ENCODE measurements at places on chromosomes 4 and X.

- no peak for DNase-seq
These were observed 110.4 kb downstream of the RPA4 start for GRCh38 chrX:96994093-96994492.

- peak; percentile 86 for DNase-seq
These were observed 110.1 kb upstream of the VEGFC start for GRCh38 chr4:176902710-176903323.

DNA sequence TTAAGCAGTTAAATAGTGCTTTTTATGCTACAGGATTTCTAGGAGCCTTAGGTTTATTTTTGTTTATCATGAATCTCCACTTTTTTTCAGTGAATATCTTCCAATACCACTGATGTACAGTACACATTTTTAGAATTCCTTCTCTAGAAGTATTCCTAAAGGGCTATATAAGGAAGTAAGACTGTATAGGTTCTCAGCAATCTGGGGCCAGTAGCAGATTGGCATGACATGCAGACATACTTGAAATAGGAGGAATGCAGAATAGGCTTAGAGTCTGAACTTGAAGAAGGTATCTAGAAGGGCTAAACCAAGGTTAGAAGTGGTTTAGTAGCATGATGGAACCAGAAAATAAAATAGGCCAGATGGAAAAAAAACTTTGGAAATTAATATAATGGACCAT lies 29.8 kb downstream of the HEPH start:
- DNase-seq, result no peak

DNA sequence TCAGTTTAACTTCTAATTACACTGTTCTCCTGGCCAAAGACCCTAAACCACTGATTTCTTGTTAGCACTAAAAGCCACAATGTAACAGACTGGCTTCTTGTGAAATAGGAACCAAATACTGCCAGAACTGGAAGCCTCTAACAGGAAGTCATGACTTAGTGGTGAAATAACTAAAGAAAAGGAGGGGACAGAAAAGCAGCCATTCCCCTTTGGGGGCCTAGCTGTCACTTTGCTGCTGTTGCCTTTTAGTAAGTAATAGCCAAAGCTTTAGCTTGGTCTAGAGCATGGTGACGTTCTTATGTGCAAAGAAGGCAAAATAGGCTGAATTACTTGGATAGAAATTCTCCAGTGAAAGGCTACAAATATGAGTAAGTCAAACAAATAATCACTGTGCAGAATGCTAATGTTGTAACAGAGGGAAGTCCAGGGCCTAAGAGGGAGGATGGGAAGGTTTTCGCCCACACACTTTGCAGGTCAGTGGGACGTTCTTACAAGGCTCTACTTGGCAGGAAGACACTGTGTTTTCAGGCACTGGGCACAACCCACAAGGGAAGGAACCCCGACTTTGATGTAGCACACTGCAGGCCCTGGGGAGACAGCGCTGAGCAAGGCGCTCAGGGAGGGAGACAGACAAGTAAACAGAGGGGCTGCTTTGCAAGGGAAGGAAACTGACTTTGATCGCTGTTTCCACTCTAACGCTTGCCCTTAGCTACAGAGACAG lies 16.7 kb downstream of the GAB3 start:
- peak; percentile 68 for DNase-seq

DNA sequence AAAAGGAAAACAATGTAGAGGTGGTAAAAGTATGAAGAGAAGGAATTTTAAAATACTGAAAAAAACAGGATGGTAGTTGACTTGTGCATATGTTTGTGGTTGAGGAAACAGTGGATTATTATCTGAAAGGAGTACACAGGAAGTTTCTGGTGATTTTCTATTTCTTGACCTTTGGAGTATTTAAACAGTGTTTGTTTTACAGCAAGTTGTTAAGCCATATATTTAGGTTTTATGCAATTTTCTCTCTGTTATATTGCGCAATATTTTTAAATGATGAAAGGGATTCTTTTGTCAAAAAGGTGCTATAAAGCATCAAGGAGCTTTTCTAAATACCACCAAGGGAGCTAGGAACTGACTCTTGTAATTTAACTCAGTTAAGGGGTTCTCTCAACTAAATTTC lies 343.1 kb upstream of the MAOA start:
- DNase-seq, result no peak

DNA sequence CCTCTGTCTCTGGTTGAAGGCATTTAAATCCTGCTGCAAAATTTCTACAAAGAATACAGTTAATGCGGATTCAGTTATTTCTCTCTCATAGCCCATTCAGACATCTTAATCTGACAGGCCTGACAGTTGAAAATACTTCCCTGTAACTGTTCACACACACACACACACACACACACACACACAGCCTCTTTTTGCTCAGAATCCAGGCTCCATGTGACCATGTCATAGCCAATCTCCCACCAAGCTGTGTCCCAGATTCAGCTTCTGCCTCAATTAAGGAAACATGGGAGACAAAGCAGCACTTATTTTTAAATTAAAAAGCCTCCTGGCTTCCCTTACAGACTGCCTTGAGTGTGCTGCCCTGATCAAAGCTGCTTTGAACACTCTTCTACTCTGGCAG lies 49.3 kb upstream of the EFHC2 start:
- no peak for DNase-seq

DNA sequence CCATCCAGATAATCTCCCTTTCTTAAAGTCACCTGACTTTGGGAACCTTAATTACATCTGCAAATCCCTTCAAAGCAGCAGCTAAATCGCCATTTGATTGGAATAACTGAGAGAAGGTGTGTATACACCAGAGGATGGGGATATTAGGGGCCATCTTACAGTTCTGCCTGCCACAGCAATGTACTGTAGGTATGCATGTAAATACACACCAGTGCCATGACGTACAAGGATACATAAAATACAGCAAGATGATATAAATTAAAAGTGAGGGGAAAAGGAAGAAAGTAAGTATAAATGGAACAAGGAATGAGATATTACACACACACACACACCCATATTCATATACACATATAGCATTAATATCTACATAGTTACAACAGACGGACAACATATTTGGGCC lies 81.2 kb downstream of the CBR4 start:
- DNase-seq, result no peak

DNA sequence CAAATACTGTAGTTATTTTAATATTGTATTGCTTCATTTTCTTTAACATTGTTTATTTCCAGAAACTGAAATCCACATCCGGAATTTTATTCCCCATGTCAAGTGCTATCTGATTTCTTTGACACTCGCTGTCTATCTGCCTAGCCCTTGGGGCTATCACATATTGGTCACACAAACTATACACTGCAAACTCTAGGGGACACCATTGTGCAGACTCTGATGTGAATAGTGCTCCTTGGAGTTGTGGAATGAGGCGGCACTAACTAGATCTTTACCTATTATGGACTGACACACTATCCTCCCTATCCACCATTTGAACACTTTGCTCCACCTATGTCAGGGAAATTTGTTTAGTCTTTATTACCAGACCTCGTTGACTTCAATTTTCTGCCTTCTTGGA lies 534.5 kb downstream of the GLUD2 start:
- DNase-seq, result peak; percentile 30

GRCh38 chrX:51569561-51569960 lies 49.2 kb downstream of the CENPVL3 start:
- peak; percentile 53 for DNase-seq

- DNase-seq, result no peak
These were observed 816.1 kb upstream of the IGFBP7 start for GRCh38 chr4:57926311-57926710.

- DNase-seq, result no peak
These were observed 32.9 kb upstream of the PRPS2 start for GRCh38 chrX:12758291-12758690.

GRCh38 chr4:8270912-8271815 lies 1.6 kb downstream of the HTRA3 start:
- no peak for DNase-seq

GRCh38 chr4:1244081-1244977 lies 4.6 kb downstream of the CTBP1 start:
- DNase-seq, result no peak

- DNase-seq, result peak; percentile 17
These were observed 886 bp downstream of the DCLK2 start for GRCh38 chr4:150079081-150079581.

- no peak for DNase-seq
These were observed 328.5 kb downstream of the PPP3CA start for GRCh38 chr4:101018836-101019235.

DNA sequence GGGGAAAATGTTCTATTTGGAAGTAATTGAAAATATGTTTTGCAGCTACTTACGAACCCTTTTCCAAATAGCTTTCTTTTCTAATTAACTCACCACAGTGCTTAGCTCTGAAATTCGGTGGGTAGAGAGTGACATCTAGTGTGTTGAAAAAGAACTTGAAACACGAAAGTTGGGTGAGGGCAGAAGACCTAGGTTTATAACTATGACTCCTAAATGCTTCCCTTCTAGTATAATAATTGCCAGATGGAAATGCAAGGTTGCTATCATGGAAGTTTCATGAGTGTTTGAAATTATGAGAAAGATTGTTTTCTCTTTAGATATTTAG lies 77.3 kb upstream of the NOCT start:
- peak; percentile 65 for DNase-seq

- no peak for DNase-seq
These were observed 95.3 kb downstream of the ZAR1 start for GRCh38 chr4:48585401-48585800.

GRCh38 chr4:94841864-94842221 lies 84.1 kb downstream of the BMPR1B start:
- DNase-seq, result no peak

- no peak for DNase-seq
These were observed 88.6 kb downstream of the CENPC start for GRCh38 chr4:67456577-67457196.

GRCh38 chr4:1900087-1900433 lies 28.9 kb downstream of the NSD2 start:
- no peak for DNase-seq

- DNase-seq, result peak; percentile 64
These were observed 183.7 kb downstream of the SPATA18 start for GRCh38 chr4:52234561-52235440.

DNA sequence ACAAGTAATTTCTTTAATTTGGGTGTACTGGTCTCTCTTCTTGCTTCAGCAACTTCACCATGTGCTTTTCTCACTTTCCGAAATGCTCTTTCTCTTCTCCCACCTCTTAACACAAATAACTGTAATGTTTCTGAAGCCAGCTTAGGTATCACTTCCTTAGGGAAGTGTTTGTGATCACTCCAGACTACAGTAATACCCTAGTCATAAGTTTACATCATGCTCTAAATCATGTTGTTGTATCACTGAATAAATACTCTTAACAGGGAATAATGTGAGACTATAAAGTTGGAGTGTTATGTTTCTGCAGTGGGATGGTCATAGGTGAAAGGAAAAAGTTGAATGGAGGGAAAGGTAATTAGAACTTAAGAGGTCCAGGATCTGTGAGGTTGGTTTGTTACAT lies 712.3 kb downstream of the C4orf33 start:
- peak; percentile 41 for DNase-seq

DNA sequence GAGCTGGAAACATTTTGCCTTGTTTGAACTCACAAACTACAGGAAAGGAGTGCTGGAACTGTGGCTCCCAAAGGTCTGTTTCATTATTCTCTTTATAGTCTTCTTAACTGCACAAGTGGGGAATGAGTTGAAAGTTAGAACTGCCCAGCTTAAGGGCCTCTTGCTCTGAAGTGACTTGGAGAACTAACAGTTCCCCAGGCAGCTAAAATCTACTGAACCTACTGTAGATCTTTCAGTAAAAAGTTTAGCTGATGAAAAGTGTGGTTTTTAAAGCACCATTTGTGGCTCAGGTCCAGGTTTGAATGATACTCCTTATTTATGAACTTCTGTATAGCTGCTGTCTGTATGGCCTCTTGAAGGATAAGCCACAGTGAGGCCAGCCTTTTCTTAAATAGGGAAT lies 353.8 kb downstream of the MAPK10 start:
- no peak for DNase-seq

DNA sequence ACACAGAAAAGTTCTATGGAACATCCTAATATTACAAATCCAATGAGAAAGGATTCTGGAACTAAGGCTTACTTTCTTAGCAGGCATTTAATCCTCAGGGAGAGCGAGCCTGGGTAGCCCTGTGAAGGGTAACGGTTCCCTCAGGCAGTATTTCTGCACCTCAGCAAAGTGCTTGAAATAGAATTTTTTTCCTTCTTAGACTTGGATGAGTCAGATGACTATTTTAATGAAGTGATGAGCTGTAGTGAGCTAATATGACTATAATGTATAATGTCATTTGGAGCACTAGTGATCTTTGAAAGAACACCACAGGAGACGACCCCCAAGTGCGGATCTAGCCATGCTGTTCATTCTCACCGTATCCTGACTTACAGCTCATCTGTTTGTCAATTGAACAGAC lies 493.0 kb upstream of the FAM241A start:
- DNase-seq, result peak; percentile 77

GRCh38 chrX:72467135-72467534 lies 105.5 kb downstream of the HDAC8 start:
- DNase-seq, result no peak

DNA sequence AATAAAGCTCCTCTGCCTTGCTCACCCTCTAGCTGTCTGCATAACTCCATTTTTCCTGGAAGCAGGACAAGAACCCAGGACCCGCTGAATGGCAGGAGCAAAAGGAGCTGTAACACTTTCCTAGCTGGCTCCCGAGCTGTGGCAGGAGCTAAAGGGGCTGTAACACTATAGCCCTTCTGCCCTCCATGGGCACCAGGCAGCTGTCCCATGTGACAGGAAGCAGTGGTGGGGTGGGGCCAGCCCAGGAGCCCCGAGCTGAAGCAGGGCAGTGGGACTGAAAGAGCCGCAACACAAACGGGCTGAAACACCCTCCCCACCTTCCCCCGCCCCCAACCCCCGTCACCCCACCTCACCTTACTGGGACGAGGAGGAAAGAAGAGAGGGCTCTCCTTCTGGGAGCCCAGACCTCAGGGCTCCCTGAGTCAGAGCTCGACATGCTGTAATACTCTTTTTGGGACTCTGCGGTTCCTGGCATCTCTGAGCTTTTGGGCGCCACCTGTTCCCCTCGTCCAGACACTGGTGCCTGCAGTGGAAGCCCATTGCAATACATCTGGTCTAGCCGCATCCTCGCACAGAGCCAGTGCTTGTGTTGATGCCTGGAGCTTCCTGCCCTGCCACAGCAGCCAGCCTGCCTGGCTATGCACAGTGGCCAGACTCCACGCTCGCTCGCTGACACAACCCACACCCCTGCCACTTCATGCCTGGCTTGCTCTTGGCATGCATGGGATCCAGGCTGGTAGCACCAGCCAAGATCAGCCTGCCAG lies 39.4 kb downstream of the PPM1K start:
- no peak for DNase-seq
